Sigmoid colon (tissue), 7 donors: ENCODE measurements at places on chromosomes 7 and 10. TPM values are rescaled to one million over a fixed set of nuclear protein-coding genes. Genes with fewer than 3 reads are reported as not detected.

GRCh38 chr10:111102359-111102837 lies 25.6 kb downstream of the ADRA2A start:
- H3K36me3 ChIP-seq, result no peaks in the 10 kb centered on the region
- DNase-seq, result peak; percentile 62
- H3K27me3 ChIP-seq, result no peaks in the 10 kb centered on the region
- H3K4me1 ChIP-seq, result no peaks in the 10 kb centered on the region
- H3K27ac ChIP-seq, result no peak overlapping the region
- H3K4me3 ChIP-seq, result no peak overlapping the region

- H3K4me1 ChIP-seq, result no peaks in the 10 kb centered on the region
- peak; percentile 46 for DNase-seq
- H3K4me3 ChIP-seq, result no peak overlapping the region
- H3K36me3 ChIP-seq, result no peaks in the 10 kb centered on the region
- no peaks in the 10 kb centered on the region for H3K27me3 ChIP-seq
- no peak overlapping the region for H3K27ac ChIP-seq
These were observed 158.8 kb downstream of the ADARB2 start for GRCh38 chr10:1578392-1579140.

DNA sequence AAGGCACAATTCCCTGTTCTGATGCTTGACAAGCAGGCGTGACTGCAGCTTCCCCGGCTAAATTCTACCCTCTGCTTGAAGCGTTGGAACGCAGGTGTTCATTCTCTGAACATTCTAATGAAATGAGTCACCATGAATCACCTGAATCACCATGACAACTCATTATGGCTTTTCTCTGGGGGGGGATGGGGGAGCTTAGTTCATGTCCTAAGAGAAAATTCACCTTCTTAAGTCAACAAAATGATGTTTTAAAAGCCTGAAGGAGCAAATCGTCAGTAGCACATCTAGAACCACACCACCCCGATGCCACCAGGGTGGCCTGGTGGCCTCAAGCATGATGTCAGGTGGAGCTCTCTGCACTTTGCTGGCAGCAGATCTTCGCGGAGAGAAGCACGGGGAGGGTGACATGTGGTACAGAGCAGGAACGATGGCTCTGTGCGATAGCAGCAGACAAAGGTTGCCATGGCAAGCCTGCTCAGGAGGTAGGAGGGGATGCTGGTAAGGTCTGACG lies 33.7 kb downstream of the DDC start:
- H3K4me3 ChIP-seq, result no peak overlapping the region
- H3K27ac ChIP-seq, result no peak overlapping the region
- no peak for DNase-seq
- no peaks in the 10 kb centered on the region for H3K27me3 ChIP-seq
- H3K36me3 ChIP-seq, result no peaks in the 10 kb centered on the region
- no peaks in the 10 kb centered on the region for H3K4me1 ChIP-seq

- no peaks in the 10 kb centered on the region for H3K36me3 ChIP-seq
- no peak overlapping the region for H3K4me3 ChIP-seq
- H3K4me1 ChIP-seq, result no peaks in the 10 kb centered on the region
- peak overlapping the region; percentile 25 for H3K27ac ChIP-seq
- H3K27me3 ChIP-seq, result no peaks in the 10 kb centered on the region
These were observed 31.3 kb upstream of the FRAT2 start for GRCh38 chr10:97365761-97366351.

- no peak for DNase-seq
- no peaks in the 10 kb centered on the region for H3K27me3 ChIP-seq
- no peaks in the 10 kb centered on the region for H3K36me3 ChIP-seq
- no peaks in the 10 kb centered on the region for H3K4me1 ChIP-seq
- H3K27ac ChIP-seq, result no peak overlapping the region
- H3K4me3 ChIP-seq, result no peak overlapping the region
These were observed 43.3 kb downstream of the POLR1F start for GRCh38 chr7:19665399-19666008.

DNA sequence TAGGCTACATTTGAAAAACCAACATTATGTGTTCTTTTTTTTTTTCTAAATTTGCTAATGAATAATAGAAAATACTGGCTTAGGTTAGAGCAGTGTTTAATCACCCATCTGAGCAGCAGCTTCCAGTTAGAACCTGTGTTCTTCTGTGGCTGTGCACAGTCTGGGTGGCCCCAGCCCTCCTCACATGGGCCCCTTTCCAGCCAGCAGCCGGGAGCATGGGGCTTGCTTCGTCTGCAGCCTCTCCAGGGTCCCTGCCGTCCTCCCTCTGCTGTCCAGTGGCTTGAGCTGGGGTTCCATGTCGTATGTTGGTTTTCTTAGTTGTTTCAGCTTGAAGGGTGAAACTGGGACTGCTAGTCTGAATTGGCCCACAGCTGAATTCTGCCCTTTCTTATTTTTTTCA lies 37.3 kb downstream of the BNIP3 start:
- DNase-seq, result peak; percentile 47
- H3K27me3 ChIP-seq, result no peaks in the 10 kb centered on the region
- H3K36me3 ChIP-seq, result peaks cover 86% of the 10 kb centered on the region

IL6 gene
- 7.5 TPM for total RNA-seq

DNA sequence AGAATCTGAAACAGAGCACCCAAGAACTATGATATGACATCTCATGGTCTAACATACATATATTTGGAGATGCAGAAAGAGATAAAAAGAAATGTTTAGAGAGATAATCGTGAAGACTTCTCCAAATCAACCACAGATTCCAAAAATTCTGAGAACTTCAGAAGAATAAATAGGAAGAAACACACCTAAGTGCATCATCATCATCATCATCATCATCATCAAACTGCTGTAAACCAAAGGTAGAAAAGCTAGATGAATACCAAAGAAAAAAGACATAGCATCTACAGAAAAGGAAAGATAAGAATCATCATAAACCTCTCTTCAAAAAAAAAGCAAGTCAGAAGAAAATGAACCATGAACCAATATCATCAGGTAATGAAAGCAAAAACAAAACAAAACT lies 124.2 kb downstream of the PPP1R3A start:
- H3K36me3 ChIP-seq, result no peaks in the 10 kb centered on the region
- H3K4me3 ChIP-seq, result no peak overlapping the region
- no peak overlapping the region for H3K27ac ChIP-seq
- H3K4me1 ChIP-seq, result no peaks in the 10 kb centered on the region
- no peak for DNase-seq

DNA sequence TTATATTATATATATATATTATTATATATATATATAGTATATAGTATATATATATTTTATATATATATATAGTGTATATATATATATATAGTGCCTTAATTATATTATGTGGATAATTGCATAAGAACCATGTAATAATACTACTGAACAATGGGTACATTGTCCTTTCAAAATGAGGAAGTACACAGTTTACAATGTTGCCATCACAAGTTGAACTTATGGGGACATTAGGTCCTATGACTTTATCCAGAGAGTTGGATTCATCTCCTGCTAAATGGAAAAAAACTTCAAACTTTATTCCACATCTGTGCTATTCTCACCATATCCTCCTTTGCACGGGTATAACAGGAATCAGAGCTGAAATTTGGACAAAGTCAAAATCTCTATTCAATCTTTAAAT lies 105.0 kb upstream of the AGR3 start:
- no peaks in the 10 kb centered on the region for H3K36me3 ChIP-seq
- no peaks in the 10 kb centered on the region for H3K27me3 ChIP-seq
- no peak overlapping the region for H3K4me3 ChIP-seq
- DNase-seq, result no peak
- no peak overlapping the region for H3K27ac ChIP-seq
- H3K4me1 ChIP-seq, result peaks cover 17% of the 10 kb centered on the region

DNA sequence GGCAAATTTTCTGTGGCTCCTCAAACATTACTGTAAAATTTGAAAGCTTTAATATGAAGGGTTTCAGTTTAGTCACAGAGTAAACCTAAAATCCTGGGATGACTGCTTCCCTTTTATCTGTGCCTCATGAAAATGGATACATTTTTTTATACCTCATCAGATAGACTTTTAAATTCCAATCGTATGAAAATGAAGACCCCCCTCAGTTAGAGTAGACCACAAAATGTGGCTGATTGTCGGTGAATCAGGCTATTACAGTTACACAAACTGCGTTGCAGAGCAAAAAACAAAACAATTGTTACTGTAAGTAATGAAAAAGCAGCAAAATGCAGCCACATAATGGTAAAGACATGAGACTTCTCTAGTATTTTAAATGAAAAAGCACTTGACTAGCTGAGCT lies 296.2 kb downstream of the CNTNAP2 start:
- H3K4me1 ChIP-seq, result no peaks in the 10 kb centered on the region
- H3K27ac ChIP-seq, result no peak overlapping the region
- no peak for DNase-seq
- H3K27me3 ChIP-seq, result no peaks in the 10 kb centered on the region
- H3K4me3 ChIP-seq, result no peak overlapping the region
- H3K36me3 ChIP-seq, result no peaks in the 10 kb centered on the region

DNA sequence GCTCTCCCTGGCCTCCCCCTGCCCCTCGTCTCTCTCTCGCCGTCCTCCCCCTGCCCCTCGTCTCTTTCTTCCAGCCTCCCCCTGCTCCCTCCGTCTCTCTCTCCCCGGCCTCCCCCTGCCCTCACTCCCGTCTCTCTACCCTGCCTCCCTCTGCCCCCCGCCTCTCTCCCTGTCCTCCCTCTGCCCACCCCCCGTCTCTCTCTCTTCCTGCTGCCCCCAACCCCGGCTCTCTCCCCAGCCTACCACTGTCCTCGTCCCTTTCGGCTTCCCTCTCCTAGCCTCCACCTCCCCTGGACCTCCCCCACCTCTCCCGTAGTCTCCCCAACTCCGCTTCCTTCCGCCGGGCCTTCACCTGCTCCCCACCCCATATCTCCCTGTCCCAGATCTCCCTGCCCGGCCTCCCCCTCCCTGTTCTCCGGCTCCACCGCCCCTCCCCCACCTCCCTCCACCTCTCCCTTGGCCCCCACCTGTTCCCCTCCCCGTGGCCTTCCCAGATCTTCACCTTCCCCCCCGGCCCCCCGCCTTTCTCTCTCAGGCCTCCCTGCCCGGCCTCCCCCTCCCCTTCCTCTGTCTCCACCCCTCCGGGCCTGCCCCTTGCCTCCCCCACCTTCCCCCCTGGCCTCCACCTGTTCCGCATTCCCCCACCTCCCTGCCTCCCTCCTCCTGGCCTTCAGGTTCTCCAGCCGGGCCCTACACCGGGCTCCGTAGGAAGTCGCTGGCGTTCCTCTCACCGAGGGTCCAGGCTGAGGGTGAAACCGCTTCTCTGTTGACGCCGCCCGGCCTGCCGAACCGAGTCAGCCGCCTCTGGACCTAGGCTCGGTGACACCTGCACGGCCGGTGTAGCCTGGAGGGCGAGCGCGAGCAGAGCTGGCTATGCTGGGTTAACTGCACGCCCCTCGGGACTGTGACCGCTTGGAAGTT lies 1.2 kb downstream of the GET4 start:
- H3K36me3 ChIP-seq, result peaks cover 5% of the 10 kb centered on the region
- DNase-seq, result no peak
- peaks cover 74% of the 10 kb centered on the region for H3K4me1 ChIP-seq

DNA sequence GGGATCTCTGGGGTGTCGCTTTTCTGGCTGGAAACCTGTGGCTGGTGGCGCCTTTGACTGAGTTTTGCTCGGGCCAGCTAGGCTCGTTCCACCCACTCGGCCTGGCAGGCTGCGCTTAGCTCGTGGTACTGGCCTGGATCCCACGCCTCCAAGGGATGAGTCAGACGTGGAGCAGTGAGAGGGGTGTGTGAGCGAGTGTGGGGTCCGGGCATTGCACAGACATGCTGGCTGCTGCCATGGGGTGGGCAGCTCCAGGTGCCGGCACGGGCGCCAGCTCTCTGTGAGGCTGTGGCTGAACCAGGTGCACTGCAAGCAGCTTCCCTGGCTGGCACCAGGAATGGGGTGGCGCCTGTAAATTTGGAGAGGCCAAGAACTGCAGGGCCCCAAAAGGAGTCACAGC lies 63.1 kb upstream of the CACNA2D1 start:
- DNase-seq, result peak; percentile 79
- no peaks in the 10 kb centered on the region for H3K36me3 ChIP-seq
- peak overlapping the region; percentile 23 for H3K27ac ChIP-seq
- peaks cover 11% of the 10 kb centered on the region for H3K4me1 ChIP-seq

MRPS16 gene
- 40.0 TPM for total RNA-seq

CYP3A4 gene
- total RNA-seq, result not detected

CREB5 gene
- 13.2 TPM for total RNA-seq

- DNase-seq, result peak; percentile 95
- H3K27ac ChIP-seq, result peak overlapping the region; percentile 98
- no peaks in the 10 kb centered on the region for H3K4me1 ChIP-seq
- no peaks in the 10 kb centered on the region for H3K27me3 ChIP-seq
- H3K36me3 ChIP-seq, result peaks cover 64% of the 10 kb centered on the region
These were observed 10.0 kb upstream of the CHCHD1 start for GRCh38 chr10:73771722-73772280.

TAS2R3 gene
- total RNA-seq, result 1.8 TPM

PRRT4 gene
- total RNA-seq, result 0.27 TPM

IKZF1 gene
- 20.5 TPM for total RNA-seq

- no peaks in the 10 kb centered on the region for H3K27me3 ChIP-seq
- H3K36me3 ChIP-seq, result peaks cover 18% of the 10 kb centered on the region
- no peaks in the 10 kb centered on the region for H3K4me1 ChIP-seq
- no peak for DNase-seq
These were observed 12.7 kb downstream of the FAS start for GRCh38 chr10:89003344-89003743.

GRCh38 chr10:14904316-14904732 lies 25.7 kb downstream of the SUV39H2 start:
- no peak overlapping the region for H3K27ac ChIP-seq
- no peaks in the 10 kb centered on the region for H3K4me1 ChIP-seq
- H3K27me3 ChIP-seq, result no peaks in the 10 kb centered on the region
- H3K4me3 ChIP-seq, result no peak overlapping the region
- DNase-seq, result no peak

IDI2 gene
- total RNA-seq, result not detected

XPNPEP1 gene
- 56.3 TPM for total RNA-seq

DNA sequence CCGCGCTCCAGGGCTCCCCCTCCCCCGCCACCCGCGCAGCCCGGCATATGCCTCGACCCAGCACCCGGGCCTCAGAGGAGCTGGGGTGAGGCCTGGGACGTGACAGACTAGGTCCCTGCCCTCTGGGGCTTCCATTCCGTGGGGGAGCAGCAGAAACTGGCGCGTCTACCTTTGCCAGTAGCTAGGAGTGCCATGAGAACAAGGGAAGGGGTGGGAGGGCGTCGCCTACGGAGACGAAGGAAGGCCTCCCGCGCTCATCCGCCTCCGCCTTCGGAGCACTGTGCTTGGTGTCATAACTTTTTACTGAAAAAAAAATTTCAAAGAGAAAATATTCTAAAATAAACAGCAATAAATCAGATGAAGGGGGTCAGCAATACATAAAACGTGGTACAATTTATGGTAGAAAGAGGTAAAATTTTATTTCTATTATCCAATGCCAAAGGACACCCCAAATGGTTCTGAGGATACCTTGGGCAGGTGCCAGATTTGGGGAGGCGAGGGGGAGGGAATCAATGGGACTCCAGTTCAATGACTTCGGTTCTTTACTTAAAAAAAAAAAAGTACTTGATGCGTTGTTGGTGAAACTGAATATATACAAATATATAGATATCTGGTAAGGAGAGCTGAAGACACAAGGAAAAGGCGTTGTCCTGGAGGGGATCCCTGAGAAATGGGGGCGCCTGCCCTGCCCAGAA lies 35.1 kb upstream of the GRID1 start:
- H3K36me3 ChIP-seq, result no peaks in the 10 kb centered on the region
- peaks cover 24% of the 10 kb centered on the region for H3K4me1 ChIP-seq

LIPN gene
- total RNA-seq, result not detected

GRCh38 chr7:38318803-38319416 lies 45.5 kb upstream of the TARP start:
- no peaks in the 10 kb centered on the region for H3K4me1 ChIP-seq
- H3K4me3 ChIP-seq, result no peak overlapping the region
- H3K36me3 ChIP-seq, result no peaks in the 10 kb centered on the region
- H3K27me3 ChIP-seq, result no peaks in the 10 kb centered on the region
- no peak for DNase-seq

ASAH2 gene
- under 0.01 TPM for total RNA-seq

GRCh38 chr10:125274961-125275360 lies 114.6 kb upstream of the CTBP2 start:
- DNase-seq, result no peak
- H3K4me1 ChIP-seq, result no peaks in the 10 kb centered on the region
- no peak overlapping the region for H3K27ac ChIP-seq
- no peaks in the 10 kb centered on the region for H3K27me3 ChIP-seq
- no peak overlapping the region for H3K4me3 ChIP-seq
